Occipital lobe (tissue), 3 donors: ENCODE measurements at places on chromosomes 4 and X.

GRCh38 chr4:95232358-95233156 is 316.2 kb downstream of the UNC5C start:
- no peak for DNase-seq

DNA sequence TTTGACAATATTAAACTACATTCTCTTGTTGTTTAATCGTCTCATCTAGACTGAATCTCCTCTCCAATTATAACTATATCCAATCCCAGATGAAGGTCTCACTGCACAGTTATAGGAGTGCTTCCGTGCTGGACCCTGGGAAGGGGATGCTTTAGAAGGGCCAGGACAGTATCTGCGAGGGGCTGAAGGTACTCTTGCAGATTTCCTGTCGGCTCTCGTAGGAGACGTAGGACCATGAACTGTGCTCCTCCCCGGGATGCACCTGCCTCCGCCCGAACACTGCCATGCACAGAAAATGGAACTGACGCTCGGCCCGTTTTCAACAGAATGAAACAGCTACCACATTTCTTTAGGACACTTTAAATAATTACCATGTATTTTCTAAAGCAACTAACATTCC is 39.4 kb downstream of the FAT1 start:
- no peak for DNase-seq

DNA sequence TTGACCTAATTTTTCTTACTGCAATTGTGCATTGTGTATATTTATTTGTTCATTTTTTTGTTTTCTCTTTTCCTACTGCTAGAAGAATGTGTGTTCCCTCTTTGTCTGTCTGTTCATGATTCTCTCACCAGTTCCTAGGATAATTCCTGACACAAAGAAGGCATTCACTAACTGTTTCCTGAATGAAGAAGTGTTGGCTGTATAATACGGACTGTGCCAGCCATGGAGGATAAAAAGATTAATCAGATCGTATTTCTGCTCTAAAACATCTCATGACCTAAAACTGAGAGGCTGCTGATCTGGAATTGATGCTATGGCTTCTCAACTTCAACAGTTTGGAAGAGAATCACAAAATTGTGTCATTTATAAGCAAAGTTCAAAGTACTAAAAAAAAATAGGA is 563.1 kb upstream of the FRG1 start:
- DNase-seq: no peak

GRCh38 chr4:128782076-128782715 is 27.3 kb upstream of the JADE1 start:
- DNase-seq: no peak

GRCh38 chr4:10196191-10196590 is 79.6 kb upstream of the WDR1 start:
- DNase-seq: no peak
